HCT116 (cell line): ENCODE measurements at places on chromosomes 4 and X. TPM values are rescaled to one million over a fixed set of nuclear protein-coding genes. Genes with fewer than 3 reads are reported as not detected.
A peak's percentile ranks its signal among the peaks of the same experiment; 100 is the strongest.

GRCh38 chr4:8904041-8904501, 32.4 kb upstream of the HMX1 start:
- DNase-seq, result no peak

KLKB1 gene
- 0.10 TPM for total RNA-seq

GRCh38 chr4:112766422-112766821, 129.5 kb downstream of the LARP7 start:
- DNase-seq, result no peak

- peak; percentile 92 for DNase-seq
These were observed 121.6 kb upstream of the FAT1 start for GRCh38 chr4:186845137-186845842.

DNA sequence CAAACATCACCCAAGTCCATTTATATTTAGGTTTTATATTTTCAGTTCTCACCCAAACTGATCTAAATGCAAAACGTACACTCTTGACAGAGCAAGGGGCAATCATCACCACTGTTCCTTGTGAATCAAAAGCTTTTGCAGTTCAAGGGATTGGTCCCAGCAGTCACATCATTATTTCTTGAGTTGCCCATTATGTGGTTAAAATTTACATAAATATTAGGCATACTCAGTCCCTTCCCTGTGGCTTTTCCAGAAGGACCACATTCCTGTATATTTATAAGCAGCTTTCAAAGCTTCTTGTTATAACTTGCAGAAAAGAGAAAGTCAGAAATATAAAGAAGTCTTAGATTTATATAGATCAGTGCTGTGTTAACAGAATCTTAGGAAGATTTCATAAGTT, 224.4 kb downstream of the CLCN4 start:
- no peak for DNase-seq

DNA sequence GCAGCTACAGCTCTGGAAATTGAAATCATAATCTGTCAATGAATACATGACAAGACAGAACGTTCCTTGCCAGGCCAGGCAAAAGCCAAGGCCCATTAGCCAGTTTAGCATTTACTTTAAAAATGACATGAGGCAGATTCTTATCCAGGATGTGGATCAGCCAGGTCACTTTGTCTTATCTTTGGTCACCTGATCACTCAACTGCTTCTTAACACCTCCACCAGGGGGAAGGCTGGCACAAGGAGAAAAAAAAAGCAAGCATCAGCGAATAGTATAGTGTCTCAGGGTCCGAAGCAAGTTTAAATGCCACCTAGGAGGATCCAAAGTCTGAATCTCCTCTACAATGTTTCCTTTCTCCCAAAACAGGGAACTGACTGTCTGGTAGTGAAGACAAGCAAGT, 18.8 kb downstream of the ATP1B4 start:
- peak; percentile 29 for DNase-seq

DNA sequence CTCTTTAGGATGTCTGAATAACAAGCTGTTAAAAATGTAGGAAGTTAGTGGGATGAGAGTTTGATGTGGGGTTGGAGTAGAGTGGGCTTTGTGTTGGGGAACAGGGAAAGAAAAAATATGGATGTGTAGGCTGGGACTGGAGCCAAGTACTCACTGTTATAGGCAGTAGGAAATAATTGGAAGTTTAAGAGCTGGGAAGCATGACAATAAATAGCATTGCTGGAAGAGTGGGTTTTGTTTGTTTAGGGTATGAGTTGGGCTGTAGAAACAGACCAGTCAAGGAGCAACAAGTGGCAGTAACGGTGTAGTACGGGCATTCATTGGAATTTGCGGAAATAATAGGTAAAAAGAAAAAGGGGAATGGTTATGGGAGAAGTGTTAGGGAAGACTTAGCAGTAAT, 81.6 kb downstream of the KDM6A start:
- no peak for DNase-seq

SERTM2 gene
- total RNA-seq, result not detected

- DNase-seq, result no peak
These were observed 33.5 kb upstream of the CHRNA9 start for GRCh38 chr4:40301603-40302002.

H2BW2 gene
- total RNA-seq, result not detected

DNA sequence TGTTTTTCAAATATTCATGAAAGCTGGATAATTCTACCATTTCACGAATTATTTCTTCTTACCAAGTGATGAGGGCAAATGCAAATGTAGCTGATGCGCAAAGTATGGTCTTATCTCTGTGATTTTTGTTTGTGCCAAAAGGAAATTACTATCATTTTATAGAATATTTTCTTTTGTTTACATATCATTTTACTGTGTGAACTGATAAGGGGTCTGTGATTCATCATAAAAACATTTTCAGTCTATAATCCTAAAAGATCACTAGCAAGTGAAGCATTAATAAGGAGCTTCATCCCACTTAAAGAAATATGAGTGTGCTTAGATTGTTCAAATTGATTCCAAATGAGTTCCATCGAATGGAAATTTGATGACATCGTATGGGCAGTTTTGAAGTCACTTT, 694 bp downstream of the CSN3 start:
- no peak for DNase-seq

- no peak for DNase-seq
These were observed 52.0 kb downstream of the SEC24D start for GRCh38 chr4:118783887-118784286.
